Naive thymus-derived CD8-positive, alpha-beta T cell (primary cell): ENCODE measurements at places on chromosomes 4 and X. TPM values are rescaled to one million over a fixed set of nuclear protein-coding genes. Genes with fewer than 3 reads are reported as not detected.

DNA sequence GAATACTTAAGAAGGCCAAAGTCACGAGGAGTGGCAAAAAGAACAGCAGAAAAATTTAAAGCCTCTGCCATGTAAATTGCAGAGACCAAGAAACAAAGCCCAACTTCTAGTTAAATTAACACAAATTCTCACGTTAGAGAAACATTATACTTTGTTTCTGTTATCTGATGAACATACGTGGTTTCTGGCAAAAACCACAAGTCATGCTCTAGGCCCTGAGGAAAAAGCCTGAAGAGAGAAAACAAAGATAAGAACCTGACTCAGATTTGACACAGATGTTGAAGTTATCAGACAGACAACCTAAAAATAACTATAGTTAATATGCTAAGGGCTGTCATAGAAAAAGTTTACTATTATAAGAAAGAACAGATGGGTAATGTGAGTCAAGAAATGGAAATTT is 149.1 kb upstream of the PCDH10 start:
- DNase-seq: no peak

- DNase-seq: no peak
Observed at GRCh38 chr4:152817331-152817730, 37.6 kb downstream of the ARFIP1 start.

- DNase-seq: no peak
Observed at GRCh38 chr4:84493092-84493850, 5.8 kb downstream of the NKX6-1 start.

DNA sequence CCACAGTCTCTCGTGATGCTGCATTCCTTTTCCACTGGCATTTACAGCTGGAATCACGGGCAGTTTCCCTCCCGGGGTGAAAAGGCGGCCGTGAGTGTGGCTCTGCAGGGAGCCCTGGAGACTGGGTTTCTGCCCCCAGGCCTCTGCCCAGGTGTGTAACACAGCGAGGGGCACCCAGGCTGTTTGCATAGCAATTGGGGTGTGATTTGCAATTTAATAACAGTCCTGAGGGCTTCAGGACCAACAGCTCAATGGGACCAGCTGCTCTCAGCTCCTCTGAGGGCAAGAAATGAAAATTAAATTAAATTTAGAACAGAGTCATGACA is 99.0 kb upstream of the SHOX start:
- no peak for DNase-seq

DNA sequence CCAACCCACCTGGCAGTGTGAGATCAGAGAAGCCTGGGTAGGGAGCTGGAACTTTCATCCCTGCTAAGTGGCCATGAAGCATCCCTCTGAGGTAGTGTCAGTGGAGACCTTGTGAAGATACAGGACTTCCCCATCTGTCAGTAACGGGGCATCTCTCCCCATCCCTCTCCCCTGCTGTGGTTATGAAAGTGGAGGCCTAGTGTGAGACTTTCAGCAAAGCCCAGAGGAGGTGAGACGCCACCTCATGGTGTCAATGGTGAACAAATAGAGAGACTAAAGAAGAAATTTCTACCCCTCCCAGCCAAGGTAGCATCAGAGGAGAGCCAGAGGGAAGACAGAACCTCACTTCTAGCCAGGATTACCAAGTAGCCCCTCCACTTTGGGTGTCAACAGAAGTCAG is 150.2 kb downstream of the VEGFC start:
- DNase-seq: no peak

DNA sequence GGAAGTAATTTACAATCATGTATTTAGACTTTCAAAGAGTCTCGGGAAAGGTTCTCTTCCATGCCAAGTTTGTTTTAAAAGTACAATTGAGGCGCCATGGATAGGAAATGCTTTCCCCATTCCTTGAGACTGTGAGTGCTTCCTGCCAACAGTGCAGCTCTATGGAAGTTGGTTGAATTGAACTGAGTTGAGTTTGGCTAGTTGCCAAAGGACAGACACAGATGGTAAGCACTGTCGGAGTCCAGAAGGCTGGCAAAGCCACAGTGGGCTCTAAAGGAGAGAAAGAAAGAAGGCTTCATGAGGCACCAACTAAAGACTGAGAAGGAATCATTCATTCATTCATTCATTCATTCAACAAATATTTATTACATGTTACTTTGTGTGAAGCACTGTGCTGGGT is 4.3 kb upstream of the KCNE5 start:
- DNase-seq: no peak

- no peak for DNase-seq
Observed at GRCh38 chrX:47843363-47843762, 6.7 kb downstream of the ZNF81 start.

DNA sequence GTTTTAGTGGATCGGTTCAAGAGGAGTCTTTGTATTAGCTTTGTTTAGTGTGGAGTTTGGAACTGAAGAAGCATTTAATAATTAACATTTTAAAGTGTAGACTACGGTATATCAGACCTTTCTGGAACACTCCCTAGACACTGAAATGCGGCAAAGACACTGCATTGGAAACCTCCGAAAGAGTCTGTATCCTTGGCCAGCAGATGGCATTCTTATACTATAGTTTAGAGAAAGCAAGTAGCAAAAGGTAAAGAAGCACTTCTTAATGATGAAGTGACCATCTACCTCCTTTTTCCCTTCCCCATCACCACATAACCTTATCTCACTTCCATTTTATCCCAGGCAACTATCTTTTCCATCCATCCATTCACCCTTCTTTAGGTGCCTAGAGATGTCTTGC is 7.6 kb downstream of the FABP2 start:
- DNase-seq: peak; percentile 71

DNA sequence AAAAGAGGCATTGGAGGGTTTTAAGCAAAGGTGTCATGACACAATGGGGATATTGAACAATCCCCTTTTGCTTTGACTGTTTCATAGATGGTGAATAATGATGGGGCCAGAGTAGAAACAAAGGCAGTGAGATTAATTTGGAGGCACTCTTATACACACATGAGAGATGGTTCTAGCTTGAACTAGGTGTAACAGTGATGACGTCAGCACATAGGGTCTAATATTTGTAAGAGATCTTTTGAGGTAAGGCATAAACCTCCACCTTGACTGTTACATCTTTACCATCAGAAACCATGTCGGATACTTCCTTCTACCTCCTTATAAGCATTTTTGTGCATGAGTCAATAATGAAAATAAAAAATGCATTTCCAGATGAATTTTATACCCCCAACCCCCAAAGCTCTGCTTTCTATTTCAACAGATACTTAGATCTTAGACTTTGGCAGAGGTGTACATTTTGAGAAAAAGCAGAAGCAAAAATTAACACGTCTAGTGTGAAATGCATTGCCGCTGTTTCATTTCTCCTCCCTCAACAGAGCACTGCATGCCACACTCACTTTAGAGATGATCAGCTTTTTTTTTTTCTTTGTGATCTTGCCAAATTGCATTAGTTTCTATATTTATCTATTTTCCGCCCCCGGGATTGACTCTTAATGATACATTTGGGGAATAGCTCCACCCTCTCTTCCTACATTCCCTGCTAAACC is 87.2 kb downstream of the HS3ST1 start:
- DNase-seq: no peak

The ANXA3 gene
- not detected for total RNA-seq

- no peak for DNase-seq
Observed at GRCh38 chr4:139256349-139256748, 23.7 kb downstream of the MGARP start.

GRCh38 chr4:124469981-124470380 is 242.6 kb downstream of the ANKRD50 start:
- no peak for DNase-seq

DNA sequence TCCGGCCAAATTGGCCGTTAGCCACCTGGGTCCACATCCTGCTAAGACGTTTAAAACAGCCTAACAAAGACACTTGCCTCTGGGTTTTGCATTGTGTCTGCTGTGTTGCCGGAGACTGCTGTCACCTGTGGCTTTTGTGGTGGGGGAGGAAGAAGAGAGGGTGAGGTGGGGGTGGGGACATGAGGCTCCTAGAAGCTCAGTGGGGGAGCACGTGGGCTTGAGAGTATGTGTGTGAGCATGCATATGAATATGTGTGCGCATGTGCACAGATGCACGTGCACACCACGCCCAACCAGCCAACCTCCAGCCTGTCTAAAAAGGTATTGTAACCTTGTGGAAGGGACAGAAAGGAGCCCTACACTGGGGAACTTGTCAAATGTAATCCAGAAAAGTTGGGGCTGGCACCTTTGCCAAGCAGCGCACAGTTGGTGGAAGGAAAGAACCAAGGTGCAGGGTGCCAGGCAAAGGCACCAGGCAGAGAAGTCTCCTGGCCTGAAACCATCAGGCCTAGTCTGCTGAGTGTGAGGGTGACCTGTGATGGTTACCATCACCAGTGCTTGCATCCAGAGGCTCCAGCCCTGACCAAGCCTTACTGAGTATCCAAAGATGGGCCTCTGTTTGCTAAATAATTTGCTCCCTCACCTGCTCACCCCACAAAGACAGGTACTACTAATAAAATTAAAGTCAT is 10.1 kb upstream of the SASH3 start:
- peak; percentile 35 for DNase-seq

DNA sequence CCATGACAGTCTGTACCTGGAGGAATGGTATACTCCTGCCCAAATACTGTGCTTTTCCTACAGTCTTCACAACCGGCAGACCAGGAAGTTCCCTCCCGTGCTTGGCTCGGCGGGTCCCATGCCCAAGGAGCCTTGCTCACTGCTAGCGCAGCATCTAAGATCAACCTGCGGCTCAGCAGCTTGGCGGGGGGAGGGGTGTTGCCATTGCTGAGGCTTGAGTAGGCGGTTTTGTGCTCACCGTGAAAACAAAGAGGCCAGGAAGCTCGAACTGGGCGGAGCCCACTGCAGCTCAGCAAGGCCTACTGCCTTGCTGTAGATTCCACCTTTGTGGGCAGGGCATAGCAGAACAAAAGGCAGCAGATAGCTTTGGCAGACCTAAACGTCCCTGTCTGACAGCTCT is 152.7 kb downstream of the TEX11 start:
- DNase-seq: peak; percentile 62

DNA sequence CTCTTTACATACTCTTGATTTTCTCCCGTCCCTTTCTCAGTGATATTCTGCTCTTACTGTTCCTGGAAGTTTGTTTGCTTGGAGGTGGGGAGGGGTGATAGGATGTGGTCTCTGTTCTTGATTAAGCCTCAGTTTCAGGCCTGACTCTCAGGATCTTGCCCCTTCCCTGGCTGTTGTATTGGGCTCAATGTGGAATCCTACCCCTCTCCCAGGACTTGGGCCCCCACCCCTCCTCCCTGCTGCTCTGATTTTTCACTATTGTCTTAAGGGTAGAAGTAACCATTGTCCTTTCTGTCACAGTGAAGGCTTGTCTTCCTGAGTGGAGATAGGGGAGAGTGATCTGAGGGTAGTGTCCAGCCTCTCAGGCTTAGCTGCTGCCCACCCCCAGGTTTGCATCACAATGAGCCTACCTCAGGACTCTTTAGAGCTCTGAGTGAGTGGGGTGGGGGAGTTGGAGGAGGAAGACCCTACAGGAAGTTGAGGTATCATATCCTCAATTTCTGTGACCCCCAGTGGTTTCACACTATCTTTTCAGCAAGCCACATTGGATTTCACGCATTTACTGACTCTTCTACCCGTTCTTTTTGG is 16.5 kb downstream of the CDKL5 start:
- no peak for DNase-seq

GRCh38 chrX:146454363-146454762 is 355.2 kb upstream of the CXorf51B start:
- DNase-seq: no peak

- no peak for DNase-seq
Observed at GRCh38 chr4:88573995-88574394, 18.3 kb upstream of the HERC3 start.

DNA sequence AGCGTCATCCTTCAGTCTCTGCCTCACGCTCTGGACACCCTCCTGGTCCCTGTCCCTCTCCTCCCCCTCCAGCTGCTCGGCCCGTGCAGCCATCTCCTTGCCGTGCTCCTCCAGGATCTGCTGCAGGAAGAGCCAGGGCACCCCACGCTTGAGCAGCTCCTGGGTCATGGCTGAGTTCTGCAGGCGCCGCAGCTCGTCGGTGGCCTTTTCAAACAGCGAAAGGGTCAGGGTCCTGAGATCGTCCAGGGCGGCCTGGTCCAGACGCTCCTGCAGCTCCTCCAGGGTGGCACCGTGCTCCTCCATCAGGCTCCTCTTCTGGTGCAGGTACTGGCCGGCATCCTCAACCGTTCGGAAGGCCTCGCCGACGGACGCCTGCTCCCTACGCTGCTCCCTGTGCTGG is 85.8 kb downstream of the EVC2 start:
- DNase-seq: no peak

DNA sequence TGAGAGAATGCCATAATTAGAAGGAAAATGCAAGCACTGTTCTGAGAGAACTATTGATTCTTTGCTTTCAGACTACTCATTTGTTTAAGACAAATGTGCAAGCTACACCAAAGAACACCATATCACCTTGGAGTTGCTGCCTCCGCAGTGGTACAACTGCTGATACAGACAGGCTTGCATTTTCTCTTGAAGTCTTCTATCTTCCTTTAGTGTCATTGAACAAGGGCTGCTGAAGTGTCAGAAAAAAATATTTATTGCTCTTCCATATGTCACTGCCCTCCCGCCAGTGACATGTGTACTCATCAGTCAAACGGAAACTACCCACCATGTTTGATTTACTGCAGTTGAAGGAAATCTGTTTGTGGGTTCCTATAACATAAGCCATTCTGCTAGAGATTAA is 318.3 kb upstream of the MAGEB18 start:
- DNase-seq: no peak

The NDP gene
- not detected for total RNA-seq

GRCh38 chrX:109374262-109374960 is 107.5 kb downstream of the GUCY2F start:
- DNase-seq: no peak
